Effector memory CD8-positive, alpha-beta T cell (primary cell): ENCODE measurements at places on chromosomes 6 and 20.
A peak's percentile ranks its signal among the peaks of the same experiment; 100 is the strongest.

DNA sequence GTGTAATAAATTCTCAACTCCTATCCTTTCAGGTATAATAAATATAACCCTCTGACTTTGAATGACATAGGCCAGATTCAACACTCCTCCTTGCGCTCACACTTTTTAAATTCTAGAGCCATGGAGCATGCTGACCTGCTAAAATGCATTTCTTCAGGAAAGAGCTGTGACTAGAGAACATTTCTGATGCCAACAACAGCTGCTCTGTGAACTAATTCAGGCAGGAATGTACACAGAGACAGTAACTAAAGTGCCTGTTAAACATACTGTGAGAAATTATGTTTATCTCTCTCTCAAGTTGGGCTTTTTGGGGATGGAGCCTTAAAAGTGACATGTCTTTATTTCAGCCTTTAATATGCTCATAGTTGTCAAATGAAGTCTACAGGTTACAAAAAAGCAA, 8.3 kb downstream of the NHSL1 start:
- H3K27ac ChIP-seq = no peak overlapping the region
- no peak for DNase-seq
- no peaks in the 10 kb centered on the region for H3K4me1 ChIP-seq
- H3K4me3 ChIP-seq = no peak overlapping the region
- H3K36me3 ChIP-seq = no peaks in the 10 kb centered on the region

- peaks cover 26% of the 10 kb centered on the region for H3K27me3 ChIP-seq
- peak overlapping the region; percentile 88 for H3K4me3 ChIP-seq
- H3K36me3 ChIP-seq = peaks cover 38% of the 10 kb centered on the region
- peaks cover 40% of the 10 kb centered on the region for H3K4me1 ChIP-seq
- peak overlapping the region; percentile 86 for H3K27ac ChIP-seq
Measured at GRCh38 chr6:43509142-43509983, 783 bp downstream of the LRRC73 start.

- peaks cover 1% of the 10 kb centered on the region for H3K36me3 ChIP-seq
- H3K4me3 ChIP-seq = no peak overlapping the region
- H3K27ac ChIP-seq = no peak overlapping the region
- no peaks in the 10 kb centered on the region for H3K4me1 ChIP-seq
- DNase-seq = no peak
- H3K27me3 ChIP-seq = no peaks in the 10 kb centered on the region
Measured at GRCh38 chr6:21273451-21273850, 320.1 kb upstream of the SOX4 start.

GRCh38 chr20:7601431-7601830, 338.8 kb downstream of the HAO1 start:
- H3K4me3 ChIP-seq = no peak overlapping the region
- H3K4me1 ChIP-seq = no peaks in the 10 kb centered on the region
- H3K27ac ChIP-seq = no peak overlapping the region
- no peaks in the 10 kb centered on the region for H3K27me3 ChIP-seq
- no peaks in the 10 kb centered on the region for H3K36me3 ChIP-seq
- DNase-seq = no peak

DNA sequence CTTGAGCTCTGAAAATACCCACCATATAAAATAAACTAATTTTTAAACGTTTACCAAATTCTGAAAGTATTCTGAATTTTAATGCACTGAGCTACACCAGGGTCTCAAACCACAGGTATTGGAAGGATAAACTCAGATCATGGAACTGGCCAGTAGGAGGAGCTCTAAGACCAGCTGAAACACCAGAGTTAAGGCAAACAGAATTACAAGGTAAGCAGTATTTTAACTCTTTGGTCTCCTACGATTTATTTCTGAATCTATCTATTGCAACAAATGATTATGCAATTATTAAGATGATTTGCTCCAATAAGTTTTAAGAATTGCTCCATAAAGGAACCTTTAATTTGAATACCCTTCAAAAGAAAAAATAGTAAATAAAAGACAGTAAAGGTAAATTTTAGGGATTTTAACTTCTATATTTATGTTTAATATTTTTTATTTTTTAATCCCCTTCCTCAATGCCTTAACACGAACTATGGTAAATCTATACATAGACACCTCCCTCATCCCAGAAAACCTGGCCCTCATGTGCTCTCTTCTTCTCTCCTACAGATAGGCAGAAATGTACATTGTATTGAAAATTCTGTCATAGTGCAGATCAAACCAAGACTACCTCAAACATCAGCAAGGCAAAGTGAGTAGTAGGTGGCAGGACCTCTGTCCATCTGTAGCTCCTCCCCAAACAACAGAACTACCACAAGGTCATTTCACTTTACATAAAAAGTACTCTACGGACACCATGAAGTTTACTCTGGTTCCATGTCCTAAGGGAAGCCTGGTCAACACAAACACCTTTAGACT, 58.4 kb downstream of the SMLR1 start:
- no peaks in the 10 kb centered on the region for H3K4me1 ChIP-seq
- H3K27ac ChIP-seq = no peak overlapping the region
- no peaks in the 10 kb centered on the region for H3K27me3 ChIP-seq
- no peaks in the 10 kb centered on the region for H3K36me3 ChIP-seq
- no peak overlapping the region for H3K4me3 ChIP-seq

DNA sequence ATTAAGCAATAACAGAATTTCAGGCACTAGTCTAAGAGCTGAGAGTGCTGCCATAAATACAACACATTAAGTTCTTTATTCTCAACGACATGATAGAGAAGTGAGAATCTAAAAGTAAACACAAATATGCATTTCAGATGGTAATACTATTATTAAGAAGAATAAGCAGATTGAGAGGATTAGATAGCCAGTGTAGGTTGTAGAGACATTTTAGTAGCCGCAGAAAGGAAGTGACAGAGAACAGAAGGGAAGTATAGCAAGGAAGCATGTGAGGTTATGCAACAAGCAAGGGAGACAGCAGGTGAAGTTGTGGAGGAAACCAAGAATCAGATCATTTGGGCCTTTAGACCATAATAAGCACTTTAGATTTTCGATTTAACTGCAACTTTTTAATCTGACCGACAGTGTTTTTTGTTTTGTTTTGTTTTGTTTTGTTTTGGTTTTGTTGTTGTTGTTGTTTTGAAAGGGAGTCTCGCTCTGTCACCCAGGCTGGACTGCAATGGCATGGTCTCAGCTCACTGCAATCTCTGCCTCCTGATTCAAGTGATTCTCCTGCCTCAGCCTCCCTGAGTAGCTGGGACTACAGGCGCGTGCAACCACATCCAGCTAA, 737.0 kb upstream of the ADGRB3 start:
- no peak overlapping the region for H3K27ac ChIP-seq
- no peaks in the 10 kb centered on the region for H3K36me3 ChIP-seq
- DNase-seq = no peak
- H3K4me3 ChIP-seq = no peak overlapping the region

DNA sequence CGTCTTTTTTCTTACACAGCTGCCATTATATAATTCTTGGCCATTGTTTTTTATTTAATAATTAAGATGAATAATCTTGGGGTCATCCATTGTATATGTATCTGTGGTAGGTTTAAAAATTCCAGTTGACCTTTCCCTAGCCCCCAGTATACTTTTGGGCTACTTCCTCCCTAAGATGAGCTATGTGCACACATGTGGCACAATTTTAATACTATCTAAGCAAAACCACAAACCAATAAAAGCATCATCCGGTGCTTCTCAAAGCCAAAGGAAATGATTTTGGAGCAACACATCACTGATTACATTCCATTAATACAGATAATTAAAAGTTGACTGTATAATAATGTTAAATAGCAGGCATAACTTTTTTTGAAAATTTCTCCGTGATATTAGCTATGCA, 161.2 kb downstream of the ATXN1 start:
- no peak for DNase-seq
- peaks cover 29% of the 10 kb centered on the region for H3K4me1 ChIP-seq
- no peak overlapping the region for H3K27ac ChIP-seq
- H3K27me3 ChIP-seq = no peaks in the 10 kb centered on the region
- peaks cover 6% of the 10 kb centered on the region for H3K36me3 ChIP-seq
- H3K4me3 ChIP-seq = no peak overlapping the region

- no peak overlapping the region for H3K4me3 ChIP-seq
- H3K27ac ChIP-seq = no peak overlapping the region
- DNase-seq = no peak
- no peaks in the 10 kb centered on the region for H3K27me3 ChIP-seq
- H3K36me3 ChIP-seq = peaks cover 53% of the 10 kb centered on the region
Measured at GRCh38 chr6:89862698-89863097, 31.6 kb upstream of the GJA10 start.
